ENCODE measurements at places on chromosomes 13 and 19.

DNA sequence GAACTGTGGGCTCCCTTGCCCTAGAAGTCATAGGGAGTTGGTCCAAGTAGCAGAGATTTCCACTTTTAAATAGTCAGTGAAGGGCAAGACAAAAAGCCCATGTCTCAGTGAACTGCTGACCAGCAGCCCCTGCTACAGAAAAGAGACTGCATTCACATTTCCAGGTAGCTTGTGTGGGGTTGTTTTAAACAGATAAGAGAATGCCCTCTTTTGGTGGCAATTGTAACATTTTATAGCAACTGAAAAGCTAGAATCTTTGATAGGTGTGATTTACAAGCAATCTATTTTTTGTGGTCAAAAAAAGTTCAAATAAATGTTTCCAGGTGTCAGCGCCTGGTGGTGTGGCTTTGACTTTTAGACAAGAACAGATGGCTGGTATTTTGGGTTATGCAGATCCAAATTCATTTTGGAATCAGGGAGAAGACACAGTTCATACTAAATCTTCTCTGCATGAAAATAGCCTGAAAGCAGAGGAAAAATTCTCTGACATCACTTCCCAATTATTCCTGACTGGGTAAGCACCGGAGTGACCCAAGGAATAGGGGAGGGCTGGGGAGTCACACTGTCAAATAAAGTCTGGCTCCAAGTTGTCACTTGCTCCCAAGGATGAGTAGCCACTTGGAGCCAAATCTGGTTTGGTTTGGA, 26.2 kb upstream of the GPR12 start:
- DNase-seq: peak; percentile 30

- no peak for DNase-seq
Observed at GRCh38 chr13:97337985-97338499, 95.9 kb upstream of the RAP2A start.

DNA sequence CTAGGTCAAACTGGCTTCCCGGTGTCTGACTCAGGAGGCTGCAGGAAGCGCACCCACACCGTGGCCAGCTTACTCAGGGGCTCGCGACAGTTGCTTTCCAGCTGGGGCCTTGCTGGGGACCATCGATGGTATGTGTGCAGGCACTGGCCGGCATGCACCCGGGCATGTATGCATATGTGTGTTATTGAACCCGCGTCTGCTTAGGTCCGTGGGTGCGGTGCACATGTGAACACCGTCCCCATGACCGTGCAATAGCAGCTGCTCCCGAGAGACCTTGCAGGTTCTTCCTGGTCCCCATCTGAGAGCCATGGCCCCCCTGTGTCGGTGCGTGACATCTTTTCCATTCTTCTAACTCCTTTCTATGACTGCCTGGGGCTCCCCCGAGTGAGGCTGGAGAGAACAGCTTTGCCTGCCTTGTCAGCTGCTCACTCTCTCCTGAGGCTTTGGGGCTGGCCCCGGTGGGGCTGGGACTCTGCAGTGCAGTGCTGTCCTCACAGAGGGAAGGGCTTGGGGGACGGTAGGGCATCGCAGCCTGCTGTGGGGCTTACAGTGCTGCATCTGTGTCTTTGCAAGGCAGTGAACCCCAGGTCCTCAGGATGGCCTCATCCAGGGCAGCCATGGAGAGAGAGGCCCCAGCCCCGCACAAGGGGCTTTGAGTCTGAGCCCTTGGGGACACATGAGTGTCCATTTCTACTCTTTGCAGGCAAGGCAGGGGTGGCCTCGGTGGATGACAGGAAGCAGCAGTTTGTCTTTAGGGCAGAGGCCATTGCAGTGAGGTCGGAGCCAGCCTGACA, 65.1 kb downstream of the CHST8 start:
- no peak for DNase-seq

DNA sequence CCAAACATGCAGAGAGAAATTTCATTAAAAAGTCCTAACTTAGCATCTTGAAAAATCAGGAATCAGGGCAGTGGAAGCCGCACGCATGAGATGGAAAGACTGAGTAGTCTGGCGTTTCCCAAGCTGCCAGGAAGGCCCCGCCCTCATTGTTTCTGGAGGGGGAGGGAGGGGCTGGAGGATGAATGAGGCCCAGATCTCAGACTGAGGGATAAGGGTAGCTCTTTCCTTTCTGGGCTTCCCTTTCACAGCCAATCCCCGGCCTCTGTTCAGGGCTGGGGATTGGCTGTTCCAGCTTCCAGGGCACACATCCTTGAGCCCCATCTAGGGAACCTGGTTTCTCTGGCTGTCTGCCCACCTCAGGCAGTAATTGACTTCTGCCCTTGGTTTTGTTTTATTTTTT, 7.3 kb downstream of the C19orf53 start:
- no peak for DNase-seq

GRCh38 chr19:34310494-34310981, 54.5 kb upstream of the GPI start:
- no peak for DNase-seq

- DNase-seq: no peak
Observed at GRCh38 chr19:33392341-33393285, 19.1 kb downstream of the CEBPG start.

- DNase-seq: no peak
Observed at GRCh38 chr19:50522881-50523280, 9.2 kb upstream of the ASPDH start.

GRCh38 chr13:104920091-104920490, 1615.4 kb downstream of the EFNB2 start:
- DNase-seq: peak; percentile 5

GRCh38 chr19:19224852-19225494, 13.2 kb downstream of the NCAN start:
- DNase-seq: peak; percentile 57

DNA sequence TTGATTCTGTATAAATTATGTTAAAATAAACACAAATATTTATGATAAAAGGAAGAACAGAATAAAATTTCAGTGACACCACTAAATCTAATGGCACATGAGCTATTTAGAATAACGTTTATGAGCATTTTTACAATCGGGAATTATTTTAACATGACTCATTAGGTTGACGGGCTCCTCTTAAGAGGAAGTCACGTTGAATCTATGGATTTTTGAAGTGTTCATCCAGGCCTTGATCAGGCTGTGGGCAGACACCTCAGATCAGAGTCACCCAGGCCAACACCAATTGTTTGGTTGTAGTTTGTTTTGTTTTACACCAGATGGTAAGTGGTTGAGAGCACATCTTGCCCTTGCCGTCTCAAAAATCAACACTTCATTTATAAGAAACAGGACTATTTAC, 257.8 kb downstream of the FOXO1 start:
- no peak for DNase-seq

GRCh38 chr13:75889427-75889826, 253.3 kb downstream of the LMO7 start:
- no peak for DNase-seq

DNA sequence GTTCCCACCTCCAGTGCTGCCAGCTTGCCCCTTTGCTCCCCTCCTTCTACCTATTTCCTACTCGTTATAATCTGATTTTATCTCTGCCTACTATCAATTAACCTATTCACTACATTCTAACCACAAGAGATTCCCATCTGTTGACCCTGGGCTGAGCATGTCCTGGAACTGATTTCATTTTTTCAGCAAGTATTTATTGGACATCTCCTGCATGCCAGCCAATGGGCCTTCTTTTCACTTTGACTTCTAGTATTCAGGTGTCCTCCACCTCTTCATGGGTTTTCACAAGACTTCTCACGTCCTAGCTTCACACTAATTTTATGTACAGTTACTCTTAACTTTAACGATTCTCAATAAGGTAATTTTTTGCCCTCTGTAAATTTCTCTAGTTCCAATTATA, 282.7 kb upstream of the KLHL1 start:
- DNase-seq: no peak

GRCh38 chr13:79295906-79296706, 109.9 kb downstream of the RBM26 start:
- no peak for DNase-seq

- DNase-seq: no peak
Observed at GRCh38 chr13:104006625-104007075, 940.4 kb upstream of the SLC10A2 start.

DNA sequence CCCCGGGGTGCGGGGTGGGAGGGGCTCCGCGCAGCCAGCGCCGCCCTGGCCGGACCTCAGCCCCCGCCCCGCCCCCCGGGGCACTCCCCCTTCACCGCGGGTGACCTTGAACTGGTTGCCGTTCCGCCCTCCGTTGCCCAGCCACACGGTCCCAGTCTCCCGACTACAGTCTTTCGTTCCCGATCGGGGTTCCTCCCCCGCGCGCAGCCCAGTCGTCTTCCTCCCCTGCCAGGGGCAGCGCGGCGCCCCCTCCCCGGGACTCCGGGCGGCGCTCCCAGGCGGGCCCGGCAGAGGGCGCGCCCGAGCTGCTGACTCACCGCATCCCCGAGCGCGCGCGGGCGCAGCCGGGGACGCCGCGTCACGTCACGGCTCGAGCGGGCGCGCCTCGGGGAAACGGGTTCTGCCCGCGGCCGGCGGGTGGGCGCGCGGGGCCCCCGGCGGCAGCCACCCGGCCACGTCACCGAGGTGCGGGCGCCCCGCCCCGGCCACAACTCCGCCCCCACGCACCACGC, 459 bp downstream of the MIDN start:
- no peak for DNase-seq

DNA sequence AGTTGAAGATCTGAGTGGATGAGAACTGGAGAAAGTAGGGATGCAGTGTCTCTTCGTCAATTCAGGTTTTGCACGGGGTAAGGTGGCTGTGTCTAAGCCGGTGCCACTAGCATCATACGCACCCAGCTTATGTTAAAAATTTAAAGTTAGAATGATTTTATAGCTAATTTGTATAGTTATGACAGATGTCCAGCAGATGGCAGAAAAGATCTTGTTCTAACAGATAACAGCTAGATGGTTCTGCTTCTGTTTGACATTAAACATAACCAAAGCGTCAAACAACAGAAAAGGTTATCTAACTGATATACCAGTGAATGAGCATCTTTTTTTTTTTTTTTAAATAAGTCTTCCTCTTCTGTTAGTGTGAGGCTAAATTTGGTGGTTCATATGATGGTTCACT, 18.8 kb upstream of the EDDM13 start:
- peak; percentile 64 for DNase-seq

DNA sequence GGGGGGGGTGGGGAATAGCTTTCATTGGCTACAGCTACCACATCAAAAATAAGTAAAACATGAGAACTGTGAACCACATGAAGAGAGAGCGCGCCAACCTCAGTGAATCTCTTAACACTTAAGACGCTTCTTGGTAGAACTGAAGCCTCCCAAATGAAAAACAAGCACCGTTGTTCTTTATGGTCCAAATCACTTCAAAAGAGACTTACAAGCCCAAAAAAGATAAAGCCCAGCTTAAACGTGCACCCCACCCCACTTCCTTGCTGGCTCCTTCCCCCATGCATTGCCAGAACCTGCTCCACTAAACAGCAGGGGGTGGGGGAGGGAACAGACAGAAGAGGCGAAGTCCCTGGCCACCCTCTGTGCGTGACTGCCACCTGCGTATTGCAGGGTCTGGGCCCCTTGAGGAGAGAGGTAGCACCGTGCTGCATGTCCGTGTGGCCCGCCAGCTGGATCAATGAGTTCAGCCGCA, 479.1 kb downstream of the FOXO1 start:
- DNase-seq: peak; percentile 98

- DNase-seq: no peak
Observed at GRCh38 chr19:2478278-2478755, 2.4 kb downstream of the GADD45B start.

GRCh38 chr19:15038294-15038693, 11.0 kb upstream of the CASP14 start:
- DNase-seq: no peak

- no peak for DNase-seq
Observed at GRCh38 chr19:16917401-16917800, 28.6 kb downstream of the F2RL3 start.

DNA sequence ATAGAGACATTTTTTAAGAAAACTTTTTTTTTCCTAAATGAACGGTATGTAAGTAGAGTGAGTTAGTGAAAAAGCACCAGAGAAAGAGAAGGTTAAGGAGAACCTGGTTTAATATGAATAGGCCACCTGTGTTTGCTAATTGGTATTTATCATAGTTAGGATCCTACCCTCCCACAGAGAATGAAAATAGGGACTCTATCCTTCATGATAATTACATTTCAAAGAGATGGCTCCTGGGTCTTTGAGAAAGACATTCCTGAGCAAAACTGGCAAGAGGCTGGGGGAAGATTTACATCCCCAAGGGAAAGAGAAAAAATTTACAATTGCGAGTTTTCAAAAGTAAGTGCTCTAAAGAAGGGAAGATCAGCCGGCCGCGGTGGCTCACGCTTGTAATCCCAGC, 1284.5 kb downstream of the SLITRK1 start:
- DNase-seq: no peak

All from Jurkat, Clone E6-1 (cell line).